ENCODE measurements at places on chromosomes 4 and X. TPM values are rescaled to one million over a fixed set of nuclear protein-coding genes. Genes with fewer than 3 reads are reported as not detected.

Gene FGF13
- total RNA-seq: not detected

Gene SLC49A3
- 0.10 TPM for total RNA-seq

Gene HTR2C
- not detected for total RNA-seq

Gene CAMK2D
- 16.5 TPM for total RNA-seq

Gene SPANXD
- total RNA-seq: not detected

Gene LDOC1
- total RNA-seq: 105 TPM

Gene CT55
- not detected for total RNA-seq

Gene MMRN1
- total RNA-seq: not detected

Gene FAM184B
- 0.02 TPM for total RNA-seq

Gene MAGEB10
- total RNA-seq: not detected

Gene AKAP14
- not detected for total RNA-seq

Gene GAB3
- total RNA-seq: 0.28 TPM

Gene DIPK2B
- not detected for total RNA-seq

Gene DCAF12L2
- 0.14 TPM for total RNA-seq

Gene BCORL1
- 8.4 TPM for total RNA-seq

Gene NAP1L3
- total RNA-seq: 0.43 TPM

Gene FAM149A
- 1.1 TPM for total RNA-seq

Gene FATE1
- total RNA-seq: not detected

Gene STPG2
- not detected for total RNA-seq

Gene EGFL6
- total RNA-seq: not detected

Gene WAS
- not detected for total RNA-seq

Gene SPANXC
- total RNA-seq: 0.78 TPM

Gene ANXA3
- 59.1 TPM for total RNA-seq

Gene ARHGAP36
- total RNA-seq: not detected

Gene TREX2
- total RNA-seq: 0.78 TPM

Measured in A549 treated with CpdA at 1 μM for 4 hours (cell line).